ENCODE measurements at places on chromosomes 5 and 9.
A peak's percentile ranks its signal among the peaks of the same experiment; 100 is the strongest.

GRCh38 chr5:139637438-139638089 is 10.6 kb upstream of the CXXC5 start:
- peak; percentile 37 for DNase-seq

- DNase-seq, result no peak
These were observed 8.1 kb downstream of the MCIDAS start for GRCh38 chr5:55218967-55219366.

DNA sequence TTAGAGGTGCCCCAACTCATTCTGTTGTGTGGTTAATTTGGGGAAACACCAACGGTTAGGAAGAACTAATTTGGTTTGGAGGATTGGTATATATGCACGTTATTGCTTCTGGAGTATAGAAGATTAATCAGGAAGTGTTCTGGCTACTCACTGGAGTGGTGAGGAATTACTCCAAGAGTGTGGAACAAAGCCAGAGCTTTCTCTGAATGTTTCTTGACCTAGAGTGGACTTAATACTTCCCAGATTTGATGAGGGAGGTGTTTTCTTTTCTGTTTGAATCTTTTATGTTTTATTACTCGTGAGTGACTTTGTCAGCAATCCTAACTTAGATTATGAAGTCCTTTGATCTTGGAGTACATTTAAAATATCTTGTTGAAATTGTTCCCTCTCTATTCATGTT is 163.7 kb downstream of the MAN2A1 start:
- no peak for DNase-seq

DNA sequence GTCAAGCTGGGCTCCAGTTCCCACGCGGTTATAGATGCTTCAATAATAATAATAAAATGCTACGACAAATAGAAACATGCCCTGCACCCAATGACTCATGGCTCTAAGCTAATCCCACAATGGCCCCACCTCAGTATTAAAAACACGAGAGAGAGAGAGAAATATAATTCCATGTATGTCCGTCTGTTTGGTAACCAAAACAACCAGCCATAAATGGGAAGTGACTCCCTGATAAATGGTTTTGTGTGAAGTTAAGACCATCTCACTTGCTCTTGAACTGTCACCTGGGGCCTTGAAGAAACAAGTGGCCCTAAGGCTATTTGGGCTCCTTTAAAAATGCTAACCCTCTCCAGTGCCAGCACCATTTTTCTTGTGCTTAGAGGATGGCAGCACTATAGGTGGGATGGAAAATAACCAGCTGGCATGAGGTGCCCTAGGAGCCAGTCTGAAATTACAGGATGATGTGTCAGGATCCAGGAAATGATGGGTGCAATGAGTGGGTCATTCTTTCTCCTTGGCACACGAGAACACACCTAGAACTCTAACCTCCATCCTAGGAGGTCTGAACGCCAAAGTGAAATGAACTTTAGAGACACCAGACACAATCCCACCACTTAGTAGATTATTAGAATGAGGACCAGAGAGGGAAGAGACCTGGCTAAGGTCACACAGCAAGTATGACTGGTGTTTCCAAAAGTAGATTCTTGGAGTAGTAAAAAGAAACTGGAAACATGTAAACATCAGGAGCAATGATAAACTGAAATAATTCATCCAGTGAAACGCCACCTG is 35.7 kb upstream of the ADRB2 start:
- DNase-seq, result no peak

DNA sequence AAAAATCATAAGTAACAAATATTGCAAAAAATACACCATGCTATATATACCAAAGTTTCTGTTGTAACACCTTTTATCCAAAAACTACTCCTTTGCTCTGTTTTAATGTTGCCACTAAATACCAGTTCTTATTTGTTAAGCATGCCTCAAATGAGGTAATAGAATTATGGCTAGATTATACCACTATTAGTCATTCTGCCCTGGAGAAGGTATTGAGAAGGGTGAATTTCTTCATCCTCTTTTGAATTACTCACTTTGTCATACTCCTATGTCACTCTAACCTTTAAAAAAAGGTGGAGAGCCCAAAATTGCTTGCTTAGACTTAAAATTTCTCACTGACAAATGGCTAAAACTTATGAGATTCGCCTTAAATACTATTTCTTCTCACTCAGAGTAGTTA is 750.9 kb downstream of the MAT2B start:
- DNase-seq, result no peak

- no peak for DNase-seq
These were observed 663.9 kb upstream of the RGMB start for GRCh38 chr5:98109561-98110006.

- no peak for DNase-seq
These were observed 59.3 kb downstream of the ASTN2 start for GRCh38 chr9:117355542-117355941.

DNA sequence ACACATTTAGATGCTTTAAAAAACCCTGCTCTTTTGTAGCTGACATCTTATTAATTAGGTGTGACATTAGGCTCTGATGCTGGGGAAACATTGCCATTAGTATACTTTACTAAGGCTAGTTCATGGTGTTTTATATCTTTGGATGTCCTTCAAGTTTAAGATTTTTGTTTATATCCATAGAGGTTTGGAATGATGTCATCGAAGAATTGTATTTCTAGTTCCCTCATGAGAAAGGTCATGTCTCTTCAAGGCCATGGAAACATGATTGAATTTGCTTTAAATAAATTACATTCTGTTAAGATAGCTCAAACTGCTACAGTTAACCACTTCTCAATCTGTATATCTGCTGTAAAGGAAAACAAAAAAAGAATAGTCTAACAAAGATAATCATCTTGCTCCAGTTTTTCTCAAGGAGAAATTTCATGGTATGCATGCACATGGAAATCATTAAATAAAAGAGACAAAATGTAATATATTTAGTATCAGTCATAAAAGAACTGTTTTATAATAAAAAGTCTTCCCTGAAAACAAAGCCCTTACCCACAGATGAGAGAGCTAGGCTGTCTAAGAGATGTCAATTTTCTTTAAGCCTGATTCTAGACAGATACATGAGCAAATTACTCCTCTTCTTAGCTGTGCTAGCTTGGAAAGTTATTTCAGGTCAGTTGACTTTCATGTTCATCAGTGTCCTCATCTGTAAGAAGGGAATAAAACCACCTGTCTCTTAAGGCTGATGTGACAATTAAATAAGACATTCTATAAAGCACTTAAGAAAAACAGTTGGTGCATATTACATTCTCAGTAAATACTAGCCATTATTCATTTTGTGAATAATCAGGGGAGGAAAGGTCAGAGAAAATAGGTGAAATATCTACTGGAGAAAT is 25.0 kb upstream of the STARD4 start:
- no peak for DNase-seq

DNA sequence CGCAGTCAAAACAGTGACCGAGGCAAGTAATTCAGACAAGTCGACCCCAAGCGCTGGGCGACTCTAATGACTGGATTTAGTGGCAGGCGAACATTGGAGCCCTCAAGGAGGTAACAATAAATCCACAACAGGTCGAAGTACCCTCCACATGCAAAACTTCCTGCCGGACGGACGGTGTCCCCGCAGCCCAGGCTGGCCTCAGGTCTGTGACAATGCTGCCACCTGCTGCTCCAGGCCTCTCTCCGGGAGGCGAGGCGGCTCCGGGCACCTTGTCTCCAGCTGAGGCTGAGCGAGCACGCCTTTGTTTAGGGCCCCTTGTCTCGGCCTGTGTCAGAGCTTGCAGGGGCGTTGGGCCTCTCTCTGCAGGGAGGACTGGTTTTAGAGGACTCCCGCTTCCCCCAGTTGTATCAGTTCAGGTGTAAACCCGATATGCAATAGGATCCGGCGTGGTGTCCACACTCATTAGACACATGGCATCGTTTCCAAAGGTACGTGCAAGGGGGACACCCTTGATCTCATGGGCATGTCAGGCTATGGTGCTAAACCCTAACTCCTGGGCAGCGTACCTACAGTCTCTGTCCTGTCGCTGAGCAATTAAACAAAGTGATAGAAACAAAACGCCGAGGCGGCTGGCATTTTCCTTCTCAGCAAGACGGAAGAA is 628.0 kb upstream of the ADAMTS16 start:
- no peak for DNase-seq

GRCh38 chr5:78730300-78731094 is 81.9 kb upstream of the LHFPL2 start:
- DNase-seq, result no peak

GRCh38 chr9:129422843-129423192 is 198.1 kb downstream of the C9orf50 start:
- no peak for DNase-seq

DNA sequence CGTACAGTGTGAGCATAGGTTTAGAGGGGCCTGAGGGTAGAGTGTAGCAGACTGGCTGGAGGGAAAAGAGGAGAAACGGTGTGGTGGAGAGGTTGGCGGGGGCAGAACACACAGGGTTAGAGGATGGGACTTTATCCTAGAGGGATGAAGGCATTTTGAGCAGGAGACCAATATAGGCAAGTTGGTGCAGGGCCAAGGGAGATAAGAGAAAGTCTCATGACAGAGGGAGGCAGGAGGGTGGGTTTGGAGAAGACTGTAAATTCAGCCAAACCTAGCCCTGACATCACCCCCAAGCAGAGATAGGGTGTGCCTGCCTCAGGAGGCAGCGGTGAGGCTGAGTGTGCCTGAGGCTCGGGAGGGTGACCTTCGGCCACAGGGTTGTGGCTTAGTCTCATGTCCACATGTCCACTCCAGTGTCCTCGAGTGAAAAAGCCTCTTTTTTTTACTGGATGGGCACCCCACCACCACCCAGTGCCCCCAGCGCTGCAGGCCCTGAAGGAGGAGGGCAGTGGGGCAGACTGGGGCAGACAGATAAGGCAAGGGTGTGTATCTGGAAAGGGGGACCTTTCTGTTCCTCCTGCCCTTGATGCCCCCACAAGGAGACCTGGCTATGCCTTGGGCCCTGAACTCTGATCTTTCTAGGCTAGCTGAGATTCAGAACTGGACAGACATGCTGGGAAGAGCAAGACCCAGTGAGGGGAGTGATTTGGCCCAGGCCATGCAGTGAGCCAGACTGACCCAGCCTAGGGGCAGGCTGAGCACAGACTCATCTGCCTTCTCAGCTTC is 108.7 kb downstream of the RGS3 start:
- no peak for DNase-seq

DNA sequence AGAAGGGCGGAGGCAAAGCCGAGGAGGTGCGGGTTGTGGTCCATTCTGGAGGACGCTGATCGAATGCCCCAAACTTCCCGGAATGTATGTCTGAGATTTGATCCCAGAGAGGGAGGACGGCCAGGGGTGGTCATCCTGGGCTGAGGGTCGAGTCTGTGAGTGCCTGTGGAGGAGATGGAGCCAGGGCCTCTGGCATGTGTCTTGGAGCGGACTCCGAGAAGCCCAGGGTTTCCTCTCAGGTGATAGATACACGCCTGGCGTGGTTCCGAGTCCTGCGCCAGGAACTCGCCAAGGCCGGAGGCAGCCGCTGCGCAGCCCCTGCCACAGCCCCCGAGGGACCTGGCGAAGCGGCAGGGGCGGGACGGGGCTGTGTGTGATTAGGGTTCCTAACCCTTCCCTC is 363 bp downstream of the ZNF454 start:
- no peak for DNase-seq

GRCh38 chr5:68730979-68731654 is 362.7 kb upstream of the SLC30A5 start:
- DNase-seq, result no peak

DNA sequence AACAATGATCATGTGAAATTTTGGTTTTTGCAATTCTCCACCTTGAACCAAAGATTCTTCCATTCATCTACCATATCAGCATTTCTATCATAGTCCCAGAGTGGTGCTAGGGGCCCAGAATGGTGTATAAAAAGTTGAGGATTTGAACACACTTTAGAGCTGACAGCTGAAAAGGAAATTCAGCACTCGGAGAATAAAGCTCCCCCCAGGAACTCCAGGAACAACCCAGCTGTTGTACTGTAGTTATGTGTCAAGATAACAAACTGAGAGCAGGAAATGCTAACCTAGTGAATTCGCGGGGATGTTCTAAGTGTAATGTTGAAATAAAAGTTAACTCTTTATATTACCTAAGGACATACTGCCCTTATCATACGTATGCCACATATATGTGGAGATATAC is 216.7 kb downstream of the NFIB start:
- no peak for DNase-seq

GRCh38 chr9:8030095-8030494 is 230.5 kb upstream of the DMAC1 start:
- no peak for DNase-seq

DNA sequence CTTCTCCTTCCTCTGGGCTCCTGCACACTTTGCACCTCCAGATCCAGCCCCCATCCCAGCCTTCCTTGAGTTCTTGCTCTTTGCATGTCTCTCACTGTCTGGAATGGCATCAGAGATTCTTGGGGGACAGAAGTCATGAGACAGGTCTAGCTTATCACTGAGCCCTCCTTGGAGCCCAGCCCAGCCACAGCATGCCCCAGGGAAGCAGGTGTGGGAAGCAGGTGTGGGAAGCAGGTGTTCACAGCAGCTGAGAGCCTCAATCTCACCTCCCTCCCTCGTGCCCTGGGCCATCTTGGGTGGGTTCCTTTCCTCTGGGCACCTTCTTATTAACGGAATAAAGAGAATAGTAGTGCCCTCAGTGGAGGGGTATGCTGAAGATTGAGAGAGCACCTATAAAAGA is 27.2 kb downstream of the SLC6A7 start:
- no peak for DNase-seq

GRCh38 chr5:43129161-43129560 is 8.4 kb downstream of the ZNF131 start:
- no peak for DNase-seq

DNA sequence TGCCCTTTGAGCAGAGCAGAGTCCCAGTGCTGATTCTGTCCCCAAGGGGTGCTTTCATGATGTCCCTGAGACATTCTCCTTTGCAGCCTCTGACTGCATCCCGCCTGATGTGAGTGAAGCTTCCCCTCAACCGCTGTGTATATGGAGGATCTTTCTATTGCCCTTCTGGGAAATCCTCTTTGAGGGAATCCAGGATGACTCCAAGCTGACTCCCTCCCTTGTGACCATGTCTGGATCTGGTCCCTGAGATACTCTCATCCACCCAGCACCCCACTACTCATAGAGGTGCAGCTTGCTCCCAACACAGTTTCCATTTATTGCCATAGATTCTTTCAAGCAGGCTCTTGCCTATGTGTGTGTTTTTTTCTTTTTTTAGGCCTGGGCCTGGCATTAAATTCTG is 216.5 kb downstream of the SEC61B start:
- DNase-seq, result no peak

- no peak for DNase-seq
These were observed 821.6 kb downstream of the TLE1 start for GRCh38 chr9:80867731-80868130.

DNA sequence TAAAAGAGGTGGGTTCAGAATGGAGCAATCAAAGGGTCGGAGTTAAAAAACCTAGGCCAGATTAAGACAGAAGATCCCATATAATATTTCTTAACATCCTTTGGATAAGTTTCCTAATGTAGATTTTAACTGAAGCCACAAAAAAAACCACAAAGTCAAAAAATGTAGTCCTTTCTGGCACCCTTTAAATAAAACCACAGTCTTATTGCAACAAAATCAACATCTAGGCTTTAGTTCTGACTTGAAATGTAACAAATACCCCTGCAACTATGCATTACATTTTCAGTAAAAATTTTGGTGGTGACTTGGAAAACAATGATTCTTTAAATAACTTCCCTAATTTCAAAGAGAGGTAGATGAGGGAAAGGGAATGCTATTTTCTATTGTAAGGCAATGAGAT is 109.2 kb downstream of the PSAT1 start:
- no peak for DNase-seq

- DNase-seq, result no peak
These were observed 69.7 kb downstream of the GCNT1 start for GRCh38 chr9:76528642-76529190.

- DNase-seq, result no peak
These were observed 91.8 kb downstream of the PTTG1 start for GRCh38 chr5:160513485-160513884.

- DNase-seq, result no peak
These were observed 169.4 kb downstream of the TRPM3 start for GRCh38 chr9:70951749-70952727.
